ENCODE measurements at places on chromosomes 12 and 14.

DNA sequence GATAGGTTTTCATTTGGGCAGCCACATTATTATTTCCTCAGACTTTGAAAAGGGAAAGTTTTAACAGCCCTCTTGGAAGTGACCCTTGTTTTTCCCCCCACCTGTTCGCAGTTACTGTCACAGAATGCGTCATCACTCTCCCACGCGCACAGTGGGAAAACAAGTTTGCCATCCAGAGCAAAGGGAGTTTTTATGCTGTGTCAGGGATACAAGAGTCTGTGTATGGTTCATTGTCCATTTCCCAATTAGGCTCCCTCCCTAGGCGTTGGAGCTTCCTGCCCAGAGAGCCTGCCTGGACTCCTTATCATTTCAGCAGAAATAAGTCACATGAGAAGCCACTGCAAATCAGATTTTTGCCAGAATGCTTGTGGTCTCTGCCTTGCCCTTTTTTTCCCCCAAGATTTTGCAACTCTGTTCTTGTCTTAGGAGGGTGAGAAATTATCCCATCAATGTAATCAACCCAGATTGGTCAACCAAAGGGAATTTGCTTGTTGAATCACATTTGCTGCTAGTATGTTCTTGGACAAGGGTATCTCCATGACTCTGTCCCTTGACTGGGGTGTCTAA, 104.1 kb downstream of the IGF1 start:
- no peak for DNase-seq

DNA sequence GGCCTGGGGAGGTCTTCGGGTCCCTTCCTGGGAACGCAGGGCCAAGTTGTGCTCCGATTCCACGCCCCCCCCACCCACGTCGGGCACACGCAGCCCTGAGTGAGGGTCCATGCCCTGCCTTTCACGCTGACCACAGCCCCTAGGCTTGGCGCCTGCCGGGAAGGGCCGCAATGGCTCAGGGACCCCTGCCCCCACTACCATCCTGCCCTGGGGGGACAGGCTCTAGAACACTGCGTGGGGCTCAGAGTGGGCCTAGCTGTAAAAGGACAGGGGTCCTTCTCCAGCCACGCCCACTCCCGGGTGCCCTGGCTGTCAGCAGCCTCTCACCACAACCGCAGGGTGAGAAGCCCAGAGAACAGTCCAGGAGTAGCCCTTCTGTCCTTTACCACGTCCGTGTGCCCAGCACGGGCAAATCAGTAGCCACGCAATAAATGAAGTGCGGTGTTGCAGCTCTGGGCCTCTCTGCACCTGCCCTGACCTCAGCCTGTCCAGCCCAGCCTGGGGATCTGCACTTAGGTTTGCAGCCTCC, 9.4 kb upstream of the GPR68 start:
- no peak for DNase-seq

DNA sequence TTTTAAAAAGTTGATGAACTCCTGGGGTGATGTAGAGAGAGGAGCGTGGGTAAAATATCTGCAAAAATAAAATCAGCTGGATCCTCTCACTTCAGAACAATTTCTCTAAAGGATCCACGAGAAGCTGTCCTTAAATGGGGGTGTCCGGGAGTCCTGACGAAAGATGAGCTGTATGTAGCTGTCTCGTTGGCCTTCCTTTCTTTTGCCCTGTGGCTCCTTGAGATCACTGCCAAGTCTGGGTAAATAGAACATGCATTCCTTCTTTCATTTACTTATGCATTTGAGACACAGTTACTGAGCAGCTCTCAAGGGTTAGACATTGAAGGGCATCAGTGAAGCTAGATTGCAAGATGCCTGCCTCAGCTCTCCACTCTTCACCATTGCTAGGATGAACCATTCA, 35.2 kb upstream of the TXNRD1 start:
- no peak for DNase-seq

- peak; percentile 76 for DNase-seq
These were observed at the start of gene DHRS4 for GRCh38 chr14:23953464-23954278. Gene DHRS4, plus strand, starts transcription at chr14:23953770. Its CDS starts 19 bp downstream, at chr14:23953789.

GRCh38 chr12:80226576-80226975, 127.2 kb downstream of the OTOGL start:
- DNase-seq = no peak

GRCh38 chr12:1760566-1761382, 59.6 kb upstream of the LRTM2 start:
- no peak for DNase-seq

- no peak for DNase-seq
These were observed 24.4 kb downstream of the PIGH start for GRCh38 chr14:67575684-67576083.

Data from HEK293T (cell line).